ENCODE measurements at places on chromosomes 6 and 20.

- no peak for DNase-seq
These were observed 96.8 kb downstream of the PDE10A start for GRCh38 chr6:165566088-165566828.

- no peak for DNase-seq
These were observed 69.7 kb downstream of the TCP11 start for GRCh38 chr6:35071347-35071994.

DNA sequence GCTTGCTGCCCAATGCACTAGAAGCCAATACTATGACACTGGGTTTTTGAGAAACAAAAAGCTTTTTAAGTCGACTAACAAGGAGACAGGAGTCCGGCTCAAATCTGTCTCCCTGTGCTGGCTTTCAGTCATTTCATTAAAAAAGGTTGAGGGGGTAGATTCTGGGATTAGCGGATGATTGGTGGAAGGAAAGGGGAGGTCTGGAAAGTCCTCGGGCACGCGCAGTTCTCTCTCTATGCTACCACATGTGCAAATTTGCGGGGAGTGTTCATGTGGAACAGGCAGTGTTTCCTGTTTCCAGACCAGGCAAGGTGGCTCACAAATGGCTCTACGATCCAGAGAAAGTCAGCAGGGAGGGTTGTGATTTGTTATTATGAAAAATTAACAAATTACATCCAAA is 89.1 kb upstream of the TOX2 start:
- DNase-seq = no peak

- no peak for DNase-seq
These were observed 1.1 kb upstream of the FAXC start for GRCh38 chr6:99350573-99350972.

- no peak for DNase-seq
These were observed 6.0 kb downstream of the CEP85L start for GRCh38 chr6:118645395-118645794.

GRCh38 chr20:45842169-45842812 is 8.7 kb downstream of the SNX21 start:
- DNase-seq = no peak

- no peak for DNase-seq
These were observed 272.5 kb downstream of the BTBD9 start for GRCh38 chr6:38367231-38367630.

- no peak for DNase-seq
These were observed 11.4 kb upstream of the MOCS1 start for GRCh38 chr6:39945626-39946025.

GRCh38 chr6:81755551-81755950 is 3.1 kb upstream of the TENT5A start:
- no peak for DNase-seq

- DNase-seq = no peak
These were observed 25.4 kb upstream of the NOP56 start for GRCh38 chr20:2626853-2627541.

DNA sequence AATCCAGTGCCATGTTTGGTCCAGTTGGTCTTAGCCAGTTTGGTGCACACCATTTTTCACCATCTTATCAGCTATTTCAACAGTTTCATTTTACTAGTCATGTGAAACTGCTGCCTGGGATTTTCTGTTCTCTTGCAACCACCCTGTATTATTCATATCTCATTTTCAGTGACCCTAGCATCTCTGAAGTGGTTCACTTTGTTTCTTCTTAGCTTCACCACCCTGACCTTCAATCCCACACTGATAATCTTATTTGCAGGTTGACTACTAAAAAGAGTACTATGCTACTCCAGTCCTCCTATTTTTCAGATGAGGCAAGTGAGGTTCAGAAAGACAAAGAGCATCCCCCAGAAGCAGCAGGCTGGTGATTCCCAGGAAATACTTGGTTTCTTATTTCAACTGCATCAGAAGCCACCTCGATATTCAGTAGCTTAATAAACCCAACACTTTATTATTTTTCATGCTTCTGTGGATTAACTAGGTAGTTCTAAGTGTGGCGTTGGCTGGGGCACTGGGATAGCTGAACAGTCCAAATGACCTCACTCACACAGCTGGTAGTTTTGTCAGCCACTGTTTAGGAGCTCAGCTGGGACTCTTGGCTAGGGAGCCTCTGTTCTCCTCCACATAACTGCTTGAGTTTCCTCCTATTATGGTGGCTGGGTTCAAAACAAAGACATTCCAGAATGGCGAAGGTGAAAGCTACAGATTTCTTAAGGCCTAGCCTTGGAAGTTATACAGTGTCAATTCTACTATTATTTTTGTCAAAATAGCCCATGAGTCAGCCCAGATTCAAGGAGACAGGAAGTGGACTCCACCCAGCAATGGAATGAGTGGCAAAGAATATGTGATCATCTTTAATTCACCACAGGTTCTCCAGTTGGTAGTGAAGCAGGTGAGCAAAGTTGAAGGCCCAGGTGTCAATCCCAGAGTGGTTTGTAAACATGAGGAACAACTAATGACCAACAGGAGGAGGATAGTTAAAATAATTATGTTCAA is 40.6 kb downstream of the BPIFB4 start:
- DNase-seq = no peak

- DNase-seq = no peak
These were observed 21.3 kb downstream of the PRR18 start for GRCh38 chr6:166286839-166287271.

DNA sequence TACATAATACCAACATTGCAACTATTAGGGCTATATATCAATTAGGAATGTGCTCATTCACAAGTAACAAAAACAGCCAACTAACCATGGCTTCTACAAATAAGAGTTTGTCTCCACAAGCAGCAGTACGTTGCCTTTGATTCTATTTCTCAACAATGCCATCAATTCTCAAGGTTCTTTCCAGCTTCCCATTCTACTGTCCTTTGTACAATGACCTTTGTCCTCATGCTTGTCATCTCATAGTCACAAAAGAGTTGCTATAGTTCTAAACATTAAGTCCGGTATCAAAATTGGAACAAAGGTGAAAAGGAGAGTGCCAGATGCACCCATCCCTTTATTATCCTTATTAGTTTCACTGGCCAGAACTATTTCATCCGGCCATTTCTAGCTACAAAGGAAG is 30.8 kb upstream of the IRAK1BP1 start:
- DNase-seq = no peak

GRCh38 chr6:150086026-150086425 is 17.1 kb upstream of the ULBP3 start:
- DNase-seq = no peak

- no peak for DNase-seq
These were observed at the start of gene VGLL2 for GRCh38 chr6:117265410-117266256. Gene VGLL2, plus strand, starts transcription at chr6:117265558. Its CDS starts 206 bp downstream, at chr6:117265764.

DNA sequence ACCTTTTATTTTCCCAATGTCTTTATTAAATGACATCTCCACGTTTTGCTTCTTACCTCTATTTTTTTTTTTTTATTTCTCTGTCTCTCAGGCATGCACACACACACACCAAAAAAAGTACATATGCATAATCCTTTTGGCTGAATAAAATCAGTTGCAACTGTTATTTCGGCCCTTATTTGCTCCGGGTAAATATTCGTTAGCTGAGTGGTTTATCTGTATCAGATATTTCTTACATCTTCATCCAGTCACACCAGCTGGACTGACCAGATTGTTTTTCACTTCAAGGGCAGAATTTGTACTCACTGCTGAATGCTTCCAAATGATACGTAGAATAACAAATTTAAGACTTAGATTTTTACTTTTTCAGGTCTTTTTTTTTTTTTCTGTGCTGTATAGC is 45.5 kb downstream of the PTPN1 start:
- no peak for DNase-seq

DNA sequence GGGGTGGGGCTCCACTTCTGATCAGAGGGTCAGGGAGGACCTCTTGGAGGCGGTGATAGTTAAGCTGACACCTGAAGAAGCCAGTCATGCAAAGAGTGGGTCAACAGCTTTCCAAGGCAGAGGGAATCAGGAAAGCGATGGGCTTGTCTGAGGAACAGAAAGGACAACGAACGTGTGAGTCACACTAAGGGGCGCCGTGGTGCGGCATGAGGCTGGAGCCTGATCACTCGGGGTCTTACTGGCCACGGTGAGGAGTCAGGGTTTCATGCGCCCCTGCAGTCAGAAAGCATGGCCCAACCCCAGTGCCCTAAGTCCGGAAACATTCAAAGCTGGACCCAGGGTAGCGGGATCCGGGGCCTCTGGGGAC is 50.6 kb upstream of the SLC32A1 start:
- no peak for DNase-seq

- DNase-seq = no peak
These were observed 729.8 kb downstream of the TBC1D32 start for GRCh38 chr6:120604510-120604909.

GRCh38 chr6:134647861-134648260 is 302.0 kb downstream of the ALDH8A1 start:
- no peak for DNase-seq

- no peak for DNase-seq
These were observed 49.7 kb upstream of the FILIP1 start for GRCh38 chr6:75543311-75543710.

GRCh38 chr6:134419716-134420115 is 101.8 kb upstream of the SGK1 start:
- DNase-seq = no peak

DNA sequence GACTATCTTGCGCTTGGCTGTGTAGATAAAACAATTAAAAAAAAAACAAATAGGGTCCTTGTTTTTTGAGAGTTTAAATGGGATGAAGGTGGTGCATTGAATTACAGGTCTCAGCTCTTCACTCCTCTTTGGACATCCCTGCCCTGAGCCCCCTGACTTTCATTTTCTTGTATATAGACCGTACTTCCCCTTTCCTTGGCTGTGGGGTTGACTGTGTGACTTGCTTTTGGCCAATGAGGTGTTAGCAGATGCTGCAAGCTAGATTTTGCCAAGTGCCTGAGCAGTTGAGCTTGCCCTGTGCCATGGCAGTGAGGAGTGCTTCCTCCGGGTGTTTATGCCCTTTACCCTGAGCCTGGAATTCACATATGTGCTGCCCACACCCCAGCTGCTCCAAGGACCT is 386.1 kb upstream of the ZFP64 start:
- DNase-seq = no peak

DNA sequence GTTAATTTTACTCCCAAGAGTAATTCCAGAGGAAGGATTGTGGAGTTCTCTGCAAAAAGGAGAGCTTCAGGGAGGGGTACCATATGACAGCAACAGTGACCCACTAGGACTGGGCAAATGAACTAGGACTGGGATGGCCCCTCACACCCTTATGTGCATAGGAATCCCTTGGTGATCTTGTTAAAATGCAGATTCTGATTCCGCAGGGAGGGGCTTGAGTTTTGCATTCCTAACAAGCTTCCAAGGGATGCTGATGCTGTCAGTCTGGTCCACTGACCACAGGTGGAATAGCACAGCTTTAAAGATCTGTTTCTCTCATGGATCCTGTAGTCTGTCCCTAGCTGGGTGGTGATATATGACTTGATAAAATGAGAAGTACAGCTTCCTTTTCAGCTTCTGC is 6.3 kb upstream of the FOXA2 start:
- DNase-seq = no peak

DNA sequence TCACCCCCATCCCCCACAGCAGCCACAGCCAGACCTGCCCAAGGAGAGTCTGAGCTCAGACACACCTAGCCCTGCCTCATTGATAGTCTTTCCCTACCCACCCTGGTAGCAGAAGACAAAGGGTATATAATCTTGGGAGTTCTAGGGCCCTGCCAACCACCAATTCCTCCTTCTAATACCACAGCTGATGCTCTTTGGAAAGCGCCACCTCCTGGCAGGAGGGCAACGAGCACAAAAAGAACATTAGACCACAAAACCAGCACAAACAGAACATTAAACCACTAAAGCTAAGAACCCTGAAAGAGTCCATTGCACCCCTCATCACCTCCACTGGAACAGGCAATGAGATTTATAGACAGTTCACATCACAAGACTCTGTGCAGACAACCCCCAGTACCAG is 195.8 kb upstream of the FUT9 start:
- no peak for DNase-seq

DNA sequence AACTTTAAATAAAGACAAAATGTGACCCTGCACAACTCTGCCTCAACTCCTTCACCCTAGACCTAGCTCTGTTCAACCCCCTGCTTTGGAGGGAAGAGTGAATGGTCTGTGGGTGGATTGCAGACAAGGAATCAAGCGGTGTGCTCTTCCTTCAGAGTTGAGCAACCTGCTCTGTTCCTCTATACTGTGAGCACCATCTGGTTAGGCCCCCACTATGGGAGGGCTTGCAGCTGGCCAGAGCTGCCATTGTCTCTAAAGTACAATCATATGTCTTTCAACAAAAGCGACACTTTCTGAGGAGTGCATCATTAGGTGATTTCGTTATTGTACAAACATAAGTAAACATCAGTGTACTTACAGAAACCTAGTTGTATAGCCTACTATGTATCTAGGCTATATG is 406.1 kb upstream of the MARCKS start:
- no peak for DNase-seq

DNA sequence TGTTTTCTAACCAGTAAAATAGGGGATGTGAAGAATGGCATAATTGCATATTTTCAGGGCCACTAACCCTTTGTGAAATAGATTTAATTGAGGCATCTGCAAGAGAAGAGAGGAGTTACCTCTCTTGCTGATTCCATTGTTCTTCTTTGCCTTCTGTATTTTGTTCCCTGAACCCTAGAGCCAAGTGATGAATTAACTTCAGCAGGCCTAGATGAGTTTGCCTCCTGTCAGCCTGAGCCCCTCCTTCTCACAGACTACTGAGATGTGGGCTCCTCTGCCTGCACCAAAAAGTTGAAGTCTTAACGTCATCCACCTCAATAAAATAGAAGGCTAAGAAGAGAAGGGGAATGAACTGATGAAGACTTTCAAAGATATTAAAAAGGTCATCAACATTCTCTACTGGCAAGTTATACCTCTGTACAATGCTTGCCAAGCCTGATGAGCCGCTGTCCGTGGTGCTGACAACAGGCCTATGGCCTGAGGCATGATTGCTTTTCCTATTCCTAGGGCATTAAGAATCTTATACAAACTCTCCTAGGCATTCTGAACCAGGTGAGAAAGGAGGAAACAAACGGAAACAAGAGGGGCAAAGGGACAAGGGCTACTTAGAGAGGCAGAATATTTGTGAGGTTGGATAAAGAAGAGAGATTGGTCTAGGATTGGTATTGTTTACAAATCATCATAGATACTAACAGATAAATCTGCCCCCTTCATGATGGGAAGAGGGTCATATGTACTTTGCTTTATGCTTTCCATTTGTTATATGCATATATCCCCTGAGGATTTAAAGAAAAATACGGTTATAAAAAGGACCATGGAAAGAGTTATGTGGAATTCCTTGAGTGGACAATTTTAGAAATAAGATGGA is 46.8 kb downstream of the CD24 start:
- DNase-seq = no peak

GRCh38 chr6:111759331-111759835 is 113.9 kb downstream of the FYN start:
- no peak for DNase-seq

GRCh38 chr6:116229287-116229913 is 24.5 kb downstream of the TSPYL4 start:
- no peak for DNase-seq

GRCh38 chr20:17524560-17524959 is 6.6 kb downstream of the BFSP1 start:
- DNase-seq = no peak

GRCh38 chr6:75065523-75065922 is 140.3 kb downstream of the COL12A1 start:
- no peak for DNase-seq

Data from NCI-H1694 (cell line).